ENCODE measurements at places on chromosomes 13 and 19.

DNA sequence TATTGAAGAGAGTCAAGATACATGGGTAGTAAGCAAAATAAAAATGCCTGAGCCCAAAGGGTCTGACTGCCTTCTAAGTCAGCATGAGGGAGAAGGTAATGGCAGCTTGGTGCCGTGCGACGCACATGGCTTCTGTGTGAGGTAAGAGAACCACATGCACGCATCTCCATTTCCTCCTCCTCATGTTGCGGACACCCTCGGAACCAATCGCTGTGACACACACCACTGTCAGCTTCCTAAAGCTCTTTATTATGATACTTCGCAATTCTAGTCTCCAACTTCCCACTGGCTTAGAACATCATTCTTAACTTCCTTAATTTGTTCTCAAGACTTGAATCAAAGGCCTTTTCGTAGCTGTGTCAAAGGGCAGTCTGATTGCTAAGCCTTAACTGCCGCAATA is 170.1 kb downstream of the OXGR1 start:
- no peaks in the 10 kb centered on the region for H3K4me1 ChIP-seq
- no peaks in the 10 kb centered on the region for H3K36me3 ChIP-seq
- no peaks in the 10 kb centered on the region for H3K27me3 ChIP-seq
- H3K4me3 ChIP-seq: no peak overlapping the region
- no peak overlapping the region for H3K27ac ChIP-seq
- no peak for DNase-seq

GRCh38 chr19:7739801-7740681 is 7.3 kb downstream of the CD209 start:
- H3K4me1 ChIP-seq: no peaks in the 10 kb centered on the region
- DNase-seq: no peak
- no peaks in the 10 kb centered on the region for H3K36me3 ChIP-seq
- H3K27me3 ChIP-seq: peaks cover 92% of the 10 kb centered on the region
- no peak overlapping the region for H3K27ac ChIP-seq

GRCh38 chr19:54281007-54281728 is at the start of gene LILRB2:
LILRB2 (minus strand) TSS chr19:54281110; CDS start chr19:54280496, 614 bp downstream.
- H3K27me3 ChIP-seq: peaks cover 95% of the 10 kb centered on the region
- H3K27ac ChIP-seq: no peak within 1 kb of the TSS

DNA sequence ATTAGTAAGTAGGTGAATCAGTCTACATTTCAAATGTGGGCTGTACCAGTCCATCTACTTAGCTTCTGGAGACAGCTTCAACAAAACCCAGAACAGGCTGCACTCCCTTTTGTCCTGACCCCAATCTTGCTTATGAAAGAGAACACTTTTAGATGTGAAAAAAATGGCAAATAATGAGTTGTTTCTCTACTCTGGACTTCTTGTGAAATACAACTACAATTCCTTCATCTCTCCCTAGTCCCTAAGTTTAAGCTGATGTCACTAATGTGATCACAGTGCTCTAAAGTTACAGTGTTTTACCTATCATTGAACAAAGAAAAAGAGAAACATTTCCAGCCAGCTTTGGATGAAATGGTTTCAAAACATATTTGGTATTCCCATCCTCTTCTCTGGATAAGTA is 183.9 kb downstream of the LHFPL6 start:
- no peak overlapping the region for H3K4me3 ChIP-seq
- no peaks in the 10 kb centered on the region for H3K36me3 ChIP-seq
- H3K27ac ChIP-seq: no peak overlapping the region
- peaks cover 8% of the 10 kb centered on the region for H3K4me1 ChIP-seq

GRCh38 chr19:35845215-35846037 is 6.9 kb downstream of the NPHS1 start:
- peak overlapping the region; percentile 61 for H3K4me3 ChIP-seq
- H3K27ac ChIP-seq: no peak overlapping the region
- DNase-seq: peak; percentile 42
- H3K27me3 ChIP-seq: peaks cover 84% of the 10 kb centered on the region

DNA sequence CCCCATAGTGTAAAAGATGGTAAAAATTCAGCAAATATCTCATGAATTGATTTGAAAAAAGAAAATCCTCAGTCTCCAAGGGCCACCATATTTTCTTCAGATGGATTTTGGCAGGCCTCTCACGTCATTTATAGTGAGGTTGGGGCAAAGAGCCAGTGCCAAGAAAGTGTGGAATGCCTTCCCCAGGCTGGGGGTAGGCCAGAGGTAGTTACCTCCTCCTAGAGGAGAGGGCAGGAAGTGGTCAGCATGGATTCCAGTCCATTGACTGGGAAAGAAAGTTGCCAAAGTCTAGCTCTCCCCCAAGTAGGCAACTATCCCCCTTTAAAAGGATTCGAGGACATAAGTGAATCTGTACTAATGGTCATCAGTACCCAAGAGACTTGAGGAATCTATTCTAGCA is 68.4 kb upstream of the KCTD4 start:
- no peak overlapping the region for H3K27ac ChIP-seq
- no peaks in the 10 kb centered on the region for H3K27me3 ChIP-seq
- no peak for DNase-seq
- H3K4me3 ChIP-seq: no peak overlapping the region
- H3K36me3 ChIP-seq: peaks cover 5% of the 10 kb centered on the region
- no peaks in the 10 kb centered on the region for H3K4me1 ChIP-seq

- no peak for DNase-seq
- no peaks in the 10 kb centered on the region for H3K27me3 ChIP-seq
- no peak overlapping the region for H3K4me3 ChIP-seq
- H3K4me1 ChIP-seq: no peaks in the 10 kb centered on the region
Observed at GRCh38 chr13:68128297-68128915, 898.3 kb upstream of the PCDH9 start.

- no peaks in the 10 kb centered on the region for H3K36me3 ChIP-seq
- H3K4me1 ChIP-seq: no peaks in the 10 kb centered on the region
- no peak overlapping the region for H3K27ac ChIP-seq
- H3K27me3 ChIP-seq: peaks cover 30% of the 10 kb centered on the region
- DNase-seq: no peak
Observed at GRCh38 chr19:30647891-30648720, 275.9 kb downstream of the ZNF536 start.

- no peak overlapping the region for H3K4me3 ChIP-seq
- no peak for DNase-seq
- no peaks in the 10 kb centered on the region for H3K36me3 ChIP-seq
- H3K27ac ChIP-seq: no peak overlapping the region
- no peaks in the 10 kb centered on the region for H3K27me3 ChIP-seq
Observed at GRCh38 chr13:105599477-105600037, 935.9 kb downstream of the EFNB2 start.

DNA sequence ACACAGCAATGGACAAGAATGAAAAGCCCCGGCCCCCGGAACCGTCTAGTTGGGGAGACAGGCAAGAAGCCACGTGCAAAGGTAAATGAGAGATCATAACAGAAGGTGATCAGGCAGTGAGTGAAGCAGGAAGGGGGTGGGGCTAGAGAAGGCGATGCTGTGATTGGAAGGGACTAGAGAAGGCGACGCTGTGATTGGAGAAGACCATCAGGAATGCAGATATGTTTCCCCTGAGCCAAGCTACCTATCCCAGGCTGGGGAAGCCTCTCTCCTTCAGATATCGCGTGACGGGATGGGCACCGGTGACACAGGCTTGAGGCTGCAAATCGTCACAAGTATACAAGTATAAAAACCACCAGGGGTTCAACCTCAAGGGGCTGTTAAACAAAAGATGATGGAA is 21.8 kb downstream of the DCAF15 start:
- H3K4me1 ChIP-seq: no peaks in the 10 kb centered on the region
- no peak for DNase-seq
- no peak overlapping the region for H3K4me3 ChIP-seq
- peaks cover 4% of the 10 kb centered on the region for H3K36me3 ChIP-seq
- H3K27me3 ChIP-seq: no peaks in the 10 kb centered on the region

DNA sequence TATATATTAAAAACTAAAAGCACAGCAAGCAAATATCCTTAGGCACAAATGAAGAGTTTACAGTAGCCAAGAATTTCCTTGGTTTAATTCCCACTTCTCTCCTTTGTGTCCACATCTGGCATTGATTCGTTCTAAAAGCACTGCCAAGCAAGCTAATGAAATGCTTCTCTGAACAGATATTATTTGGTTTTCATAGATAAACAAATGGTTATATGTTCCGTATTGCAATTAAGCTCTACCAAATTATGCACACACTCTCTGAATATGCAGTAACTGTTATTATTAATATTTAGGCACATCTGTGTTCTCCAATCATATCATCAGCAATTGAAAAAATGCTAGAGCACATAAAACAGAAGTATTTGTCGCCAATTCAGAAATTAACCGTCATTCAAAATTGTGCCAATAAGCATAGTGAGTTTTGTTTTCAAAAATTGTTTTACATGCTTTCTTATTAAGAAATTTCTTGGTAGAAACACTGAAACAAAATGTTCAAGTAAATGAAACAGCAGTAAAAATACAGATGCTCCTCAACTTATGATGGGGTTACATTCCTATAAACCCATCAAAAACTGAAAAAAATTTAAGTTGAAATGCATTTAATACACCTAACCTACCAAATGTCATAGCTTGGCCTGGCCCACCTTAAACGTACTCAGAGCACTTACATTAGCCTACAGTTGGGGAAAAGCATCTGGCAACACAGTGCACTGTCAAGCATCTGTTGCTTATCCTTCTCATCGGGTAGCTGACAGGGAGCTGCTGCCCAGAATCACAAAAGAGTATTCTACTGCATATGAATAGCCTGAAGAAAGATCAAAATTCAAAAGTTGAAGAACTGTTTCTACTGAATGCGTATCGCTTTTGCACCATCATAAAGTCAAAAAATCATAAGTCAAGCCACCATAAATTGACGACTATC is 2134.7 kb downstream of the PCDH9 start:
- H3K27me3 ChIP-seq: no peaks in the 10 kb centered on the region
- H3K4me3 ChIP-seq: no peak overlapping the region
- no peaks in the 10 kb centered on the region for H3K4me1 ChIP-seq
- DNase-seq: no peak
- no peak overlapping the region for H3K27ac ChIP-seq
- H3K36me3 ChIP-seq: no peaks in the 10 kb centered on the region

- H3K36me3 ChIP-seq: peaks cover 92% of the 10 kb centered on the region
- peak; percentile 21 for DNase-seq
Observed at GRCh38 chr19:41265395-41266153, 1.4 kb downstream of the HNRNPUL1 start.

DNA sequence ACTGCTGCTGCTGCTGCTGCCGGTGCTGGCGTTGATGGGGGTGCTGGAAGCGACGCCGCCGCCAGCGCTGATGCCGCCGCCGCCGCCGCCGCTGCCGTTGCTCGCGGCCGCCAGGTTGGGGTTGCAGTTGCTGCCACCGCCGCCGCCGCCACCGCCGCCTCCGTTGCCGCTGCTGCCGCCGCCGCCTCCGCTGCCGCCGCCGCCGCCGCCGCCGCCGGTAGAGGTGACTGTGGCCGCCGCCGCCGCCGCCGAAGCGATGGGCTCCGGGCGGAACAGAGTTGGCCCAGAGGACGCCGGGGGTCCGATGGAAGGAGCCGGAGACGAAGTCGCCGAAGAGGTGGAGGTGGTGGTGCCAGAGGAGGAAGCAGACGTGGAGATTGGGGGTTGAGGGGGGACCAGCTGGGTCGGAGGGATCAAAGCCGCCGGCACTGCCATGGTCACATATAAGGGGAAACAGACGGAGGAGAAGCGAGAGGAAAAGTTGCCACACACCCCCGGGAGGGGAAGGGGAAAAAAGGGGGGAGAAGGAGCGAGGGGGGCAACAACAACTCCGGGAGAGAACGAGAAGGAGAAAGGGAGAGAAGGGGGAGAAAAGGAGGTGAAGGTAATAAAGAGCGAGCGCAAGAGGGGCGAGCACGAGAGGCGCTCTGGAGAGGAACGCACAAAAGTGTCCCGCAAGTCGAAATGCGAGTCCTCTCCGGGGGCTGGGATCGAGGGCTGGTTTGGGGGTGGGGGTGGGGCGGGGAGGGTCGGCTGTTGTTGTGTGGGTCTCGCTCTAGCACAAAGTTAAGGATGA is 471 bp downstream of the DACH1 start:
- DNase-seq: peak; percentile 22
- H3K4me1 ChIP-seq: no peaks in the 10 kb centered on the region
- H3K4me3 ChIP-seq: peak overlapping the region; percentile 76
- H3K27me3 ChIP-seq: no peaks in the 10 kb centered on the region
- H3K36me3 ChIP-seq: peaks cover 23% of the 10 kb centered on the region

DNA sequence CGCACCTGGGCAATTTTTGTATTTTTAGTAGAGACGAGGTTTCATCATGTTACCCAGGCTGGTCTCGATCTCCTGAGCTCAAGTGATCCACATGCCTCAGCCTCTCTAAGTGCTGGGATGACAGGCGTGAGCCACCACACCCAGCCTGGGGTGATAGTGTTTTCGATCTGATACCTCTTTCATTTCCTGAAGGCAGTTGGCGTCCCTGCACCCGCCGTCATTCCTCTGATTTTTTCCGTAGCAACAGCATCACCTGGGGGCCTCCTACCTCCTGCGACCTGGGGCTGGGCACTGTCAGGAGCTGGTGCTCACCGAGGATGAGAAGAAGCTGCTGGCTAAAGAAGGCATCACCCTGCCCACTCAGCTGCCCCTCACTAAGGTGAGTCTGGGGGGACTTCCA is 10.8 kb downstream of the CREB3L3 start:
- H3K27ac ChIP-seq: no peak overlapping the region
- peaks cover 28% of the 10 kb centered on the region for H3K27me3 ChIP-seq
- H3K4me1 ChIP-seq: no peaks in the 10 kb centered on the region
- no peak for DNase-seq

DNA sequence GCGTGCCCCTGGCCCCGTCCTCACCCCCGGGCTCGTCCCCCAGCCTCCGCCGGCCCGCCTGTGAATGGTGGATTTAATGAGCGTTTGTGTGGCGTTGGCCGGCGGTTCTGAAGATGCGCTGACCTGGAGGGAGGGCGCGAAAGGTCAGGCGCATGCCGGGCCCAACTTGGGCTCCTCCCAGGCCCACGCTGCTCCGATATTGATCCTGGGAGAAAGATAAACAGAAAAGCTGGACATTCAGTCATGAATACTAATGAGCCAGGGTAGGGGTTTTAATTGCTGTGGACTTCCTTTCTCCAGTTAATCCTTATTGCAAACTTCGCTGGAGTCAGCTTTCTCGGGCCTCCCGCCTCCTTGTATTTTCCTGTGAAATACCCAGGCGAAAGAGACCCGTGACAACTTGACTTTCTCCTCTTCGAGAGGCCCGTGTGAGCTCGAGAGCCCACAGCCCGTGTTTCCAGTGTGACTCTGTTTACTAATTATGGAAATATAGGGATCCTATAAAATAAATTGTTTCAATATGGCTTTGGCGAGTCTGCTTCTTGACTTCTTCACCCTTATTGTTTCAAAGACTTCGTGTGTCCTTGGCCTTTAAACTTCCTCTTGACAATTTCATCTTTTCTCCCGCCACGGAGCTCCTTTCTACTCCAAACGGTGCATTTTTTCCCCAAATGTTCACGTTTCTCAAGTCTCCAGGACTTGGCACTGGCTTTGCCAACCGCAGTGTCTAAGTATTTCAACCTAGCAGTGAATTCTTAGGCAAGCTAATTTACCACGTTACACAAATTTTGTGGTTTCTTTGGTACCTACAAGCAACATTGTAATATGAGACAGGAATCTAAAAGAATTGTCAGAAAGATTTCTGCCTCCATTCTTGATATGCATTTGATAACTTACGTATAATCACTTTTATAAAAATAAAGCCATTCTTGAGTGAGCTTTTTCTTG is 10.5 kb downstream of the ZIC2 start:
- H3K4me1 ChIP-seq: peaks cover 7% of the 10 kb centered on the region
- no peaks in the 10 kb centered on the region for H3K36me3 ChIP-seq
- no peak overlapping the region for H3K4me3 ChIP-seq
- H3K27ac ChIP-seq: no peak overlapping the region

GRCh38 chr19:1243768-1244692 is 2.5 kb downstream of the ATP5F1D start:
- H3K27me3 ChIP-seq: no peaks in the 10 kb centered on the region
- DNase-seq: peak; percentile 85
- no peak overlapping the region for H3K27ac ChIP-seq
- H3K4me1 ChIP-seq: peaks cover 17% of the 10 kb centered on the region
- H3K4me3 ChIP-seq: no peak overlapping the region

GRCh38 chr19:42480335-42481095 is 37.8 kb upstream of the CXCL17 start:
- no peak overlapping the region for H3K4me3 ChIP-seq
- DNase-seq: peak; percentile 62
